ENCODE measurements at places on chromosomes 3 and 15.

DNA sequence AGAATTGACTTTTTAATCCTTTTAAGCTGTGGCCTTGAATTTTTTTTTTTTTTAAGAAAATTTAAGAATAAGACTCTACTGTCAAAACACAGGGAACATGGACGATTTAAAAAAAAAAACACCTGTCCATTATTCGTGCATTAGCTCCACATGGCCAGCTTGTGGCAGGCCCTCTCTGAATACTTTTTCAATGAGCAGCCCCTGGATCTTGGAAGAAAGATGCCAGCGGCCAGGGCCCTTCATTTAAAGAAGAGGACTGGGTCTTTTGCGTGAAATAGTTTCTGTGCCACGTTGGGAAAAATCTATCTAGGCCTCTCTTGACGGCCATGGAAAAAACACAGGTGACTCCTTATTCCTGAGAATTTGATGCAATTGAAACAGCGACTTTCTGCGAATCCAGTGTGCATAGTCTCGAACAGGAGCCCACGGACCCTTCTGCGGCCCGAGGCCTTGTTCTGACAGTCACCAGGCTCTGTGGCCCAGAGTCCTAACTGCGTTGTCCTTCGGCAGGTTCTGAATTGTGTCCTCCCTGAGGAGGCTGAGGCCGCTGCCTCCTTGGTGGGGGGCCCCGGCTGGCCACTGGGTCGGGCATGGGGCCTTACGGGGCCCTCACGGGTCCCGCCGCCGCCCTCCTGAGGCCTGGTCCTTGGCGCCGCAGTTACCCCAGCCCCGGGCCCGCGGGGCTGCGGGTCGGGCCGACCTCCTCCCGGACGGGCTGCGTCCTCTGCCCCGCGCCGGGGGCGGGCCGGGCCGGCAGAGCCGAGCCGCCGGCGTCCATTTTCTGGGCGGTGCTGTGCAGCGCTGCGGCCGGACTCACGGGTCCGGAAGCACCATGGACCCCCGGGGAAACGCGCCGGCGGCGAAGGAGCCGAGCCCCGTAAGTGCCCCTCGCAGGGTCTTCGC, 33.5 kb downstream of the ZBTB38 start:
- no peak for DNase-seq

GRCh38 chr3:120795017-120795648, 52.6 kb downstream of the GTF2E1 start:
- DNase-seq, result peak; percentile 74

DNA sequence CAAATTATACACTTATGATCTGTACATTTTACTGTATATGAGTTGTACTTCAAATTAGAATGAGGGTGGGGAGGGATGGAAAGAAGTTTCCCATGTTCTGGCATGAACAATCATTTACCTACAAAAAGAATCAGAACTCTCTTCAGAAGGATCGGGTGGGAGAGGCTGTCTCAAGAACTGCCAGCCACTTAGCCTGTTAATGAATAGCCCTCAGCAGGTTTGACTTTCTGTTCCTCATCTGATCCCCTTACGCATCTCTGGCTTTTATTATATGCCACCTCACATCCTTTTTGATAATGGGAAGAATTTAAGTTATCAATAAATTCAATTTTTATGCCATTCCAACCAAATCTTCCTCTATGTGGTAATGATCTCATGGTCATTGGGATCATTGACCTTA, 168.3 kb upstream of the TGFBR2 start:
- DNase-seq, result no peak

DNA sequence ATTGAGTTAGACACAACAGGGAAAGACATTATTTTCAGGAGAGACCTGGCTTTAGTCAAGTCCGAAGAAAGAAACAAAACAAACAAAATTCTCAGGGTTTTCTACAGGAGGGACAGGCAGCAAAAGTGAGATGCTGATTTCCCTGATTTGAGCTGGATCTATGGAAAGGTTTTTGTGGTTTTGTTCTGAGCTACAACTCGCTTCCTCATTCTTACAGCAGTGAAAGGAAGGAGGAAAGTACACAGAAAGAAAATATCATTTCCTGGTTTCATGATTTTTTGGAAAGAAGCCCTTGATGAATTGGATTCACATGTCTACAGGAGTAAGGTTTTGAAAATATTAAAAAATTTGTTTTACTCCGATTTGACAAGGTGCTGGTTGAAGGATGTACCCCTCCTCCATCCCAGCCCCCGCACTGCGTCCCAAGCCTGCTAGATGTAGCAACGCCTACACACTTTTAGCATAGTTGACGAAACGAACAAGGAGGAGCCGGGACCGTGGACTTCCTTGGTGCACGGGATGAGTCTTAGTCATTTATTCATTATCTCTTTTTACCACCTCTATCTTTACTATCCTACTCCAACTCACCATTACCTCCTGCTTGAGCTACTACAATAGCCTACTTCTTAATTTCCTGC, 10.8 kb downstream of the PRICKLE2 start:
- peak; percentile 41 for DNase-seq

- no peak for DNase-seq
Measured at GRCh38 chr3:9476935-9477334, 76.7 kb downstream of the LHFPL4 start.

DNA sequence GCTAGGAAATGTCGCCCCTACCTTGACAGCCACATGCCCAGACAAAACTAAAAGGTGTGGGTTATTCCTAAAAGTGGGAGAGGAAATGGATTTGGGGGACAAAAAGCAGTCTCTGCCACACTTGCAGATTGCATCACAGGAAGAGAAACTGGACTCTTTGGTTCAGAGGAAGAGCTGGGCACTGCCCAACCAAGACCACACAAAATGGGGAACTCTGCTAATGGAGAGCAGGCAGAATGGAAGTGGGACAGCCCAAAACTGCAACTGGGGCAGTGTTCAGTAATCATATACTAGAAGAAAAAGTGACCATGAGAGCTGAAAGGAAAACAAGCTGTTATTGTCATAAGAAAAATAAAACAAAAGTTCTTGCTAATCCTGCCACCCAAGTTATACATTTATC, 138.9 kb upstream of the FRMD4B start:
- DNase-seq, result no peak

GRCh38 chr15:39828374-39828931, 45.8 kb upstream of the FSIP1 start:
- DNase-seq, result no peak

- no peak for DNase-seq
Measured at GRCh38 chr3:39220407-39221140, 28.2 kb upstream of the XIRP1 start.
